T-helper 17 cell (primary cell): ENCODE measurements at places on chromosomes 5 and 9.

DNA sequence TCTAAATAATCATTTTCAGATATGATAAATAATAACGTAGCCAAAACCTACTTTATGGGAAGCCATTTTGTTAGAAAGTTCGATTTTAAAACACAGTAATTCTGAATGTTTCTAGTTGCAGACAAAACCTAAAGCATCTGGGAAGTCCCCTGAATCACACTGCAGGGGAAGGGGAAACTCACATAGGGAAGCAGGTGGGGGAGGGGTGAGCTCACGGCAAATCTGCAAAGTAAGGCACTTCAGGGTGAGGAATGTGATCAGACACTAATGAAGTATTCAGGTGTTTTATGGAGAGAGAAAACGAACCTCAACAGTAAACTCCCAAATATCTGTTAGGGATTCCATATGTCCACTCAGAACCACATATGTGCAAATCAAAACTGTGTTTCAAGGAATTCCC lies 70.7 kb downstream of the EPB41L4A start:
- no peak for DNase-seq

GRCh38 chr9:33472881-33473615 lies 676 bp downstream of the NOL6 start:
- DNase-seq, result no peak

GRCh38 chr5:4520559-4520958 lies 619.6 kb upstream of the ADAMTS16 start:
- DNase-seq, result no peak

- DNase-seq, result no peak
Observed at GRCh38 chr5:17192191-17192590, 25.2 kb upstream of the BASP1 start.

DNA sequence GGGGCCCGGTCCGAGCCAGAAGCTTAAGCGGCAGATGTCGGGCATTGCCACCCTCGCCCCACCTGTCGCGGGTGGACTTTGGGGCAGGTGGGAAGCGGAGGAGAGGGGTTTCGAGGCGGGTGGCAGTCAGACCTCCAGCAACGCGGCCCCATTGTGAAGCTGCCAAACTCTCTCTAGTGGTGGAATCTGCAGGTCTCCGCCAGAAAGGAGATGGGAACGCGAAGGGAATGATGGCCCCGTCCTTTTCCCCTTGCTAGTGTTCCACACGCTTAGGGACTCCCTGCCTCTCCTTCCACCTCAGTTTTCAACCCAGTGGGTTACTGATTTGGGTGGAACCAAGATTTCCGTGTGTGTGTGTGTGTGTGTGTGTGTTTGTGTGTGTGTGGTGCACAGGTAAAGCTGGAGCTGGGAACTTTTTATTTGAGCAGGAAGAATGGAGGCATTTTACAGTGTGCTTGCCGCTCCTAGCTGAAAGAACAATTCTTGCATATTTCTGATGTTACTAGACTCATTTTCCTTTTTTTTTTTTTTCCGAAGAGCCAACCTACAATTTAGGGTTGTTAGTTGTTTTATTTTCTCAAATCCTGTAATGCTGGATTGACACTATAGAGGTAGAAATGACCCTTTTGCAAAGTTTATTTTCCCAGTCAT lies 1.3 kb downstream of the MACIR start:
- DNase-seq, result no peak

- no peak for DNase-seq
Observed at GRCh38 chr9:20618361-20618802, 3.9 kb downstream of the MLLT3 start.

GRCh38 chr9:93304574-93305496 lies 120.9 kb downstream of the WNK2 start:
- DNase-seq, result no peak

DNA sequence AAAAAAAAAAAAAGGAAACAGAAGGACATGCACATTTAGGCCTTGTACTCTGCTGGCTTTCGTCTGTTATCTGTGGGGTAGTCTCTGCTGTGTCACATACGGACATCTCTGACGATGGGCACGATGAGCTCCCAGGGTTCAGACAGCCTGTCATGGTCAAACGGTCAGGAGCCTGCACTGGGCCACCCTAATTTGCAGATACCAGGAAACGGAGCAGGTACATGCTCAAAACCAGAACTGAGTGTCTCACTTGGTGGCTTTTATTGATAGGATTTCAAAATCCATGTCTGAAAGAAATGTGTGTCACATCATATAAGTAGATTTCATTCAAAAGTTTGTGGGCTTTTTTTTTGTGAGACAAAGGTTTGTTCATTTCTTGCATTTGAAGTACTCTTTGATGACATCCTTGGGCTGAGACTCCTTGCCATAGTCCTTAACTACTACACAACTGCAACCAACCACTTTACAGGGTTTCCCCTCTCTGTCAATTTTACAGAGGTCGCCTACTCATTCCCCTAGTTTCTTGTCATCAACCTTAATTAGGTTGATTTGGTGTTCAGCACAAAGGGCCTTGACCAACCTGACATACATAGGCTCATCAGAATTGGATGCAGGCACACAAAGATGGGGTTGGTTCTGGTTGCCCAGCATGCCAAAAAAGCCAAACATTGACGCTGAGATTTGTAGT lies 9.0 kb downstream of the CKMT2 start:
- DNase-seq, result no peak

DNA sequence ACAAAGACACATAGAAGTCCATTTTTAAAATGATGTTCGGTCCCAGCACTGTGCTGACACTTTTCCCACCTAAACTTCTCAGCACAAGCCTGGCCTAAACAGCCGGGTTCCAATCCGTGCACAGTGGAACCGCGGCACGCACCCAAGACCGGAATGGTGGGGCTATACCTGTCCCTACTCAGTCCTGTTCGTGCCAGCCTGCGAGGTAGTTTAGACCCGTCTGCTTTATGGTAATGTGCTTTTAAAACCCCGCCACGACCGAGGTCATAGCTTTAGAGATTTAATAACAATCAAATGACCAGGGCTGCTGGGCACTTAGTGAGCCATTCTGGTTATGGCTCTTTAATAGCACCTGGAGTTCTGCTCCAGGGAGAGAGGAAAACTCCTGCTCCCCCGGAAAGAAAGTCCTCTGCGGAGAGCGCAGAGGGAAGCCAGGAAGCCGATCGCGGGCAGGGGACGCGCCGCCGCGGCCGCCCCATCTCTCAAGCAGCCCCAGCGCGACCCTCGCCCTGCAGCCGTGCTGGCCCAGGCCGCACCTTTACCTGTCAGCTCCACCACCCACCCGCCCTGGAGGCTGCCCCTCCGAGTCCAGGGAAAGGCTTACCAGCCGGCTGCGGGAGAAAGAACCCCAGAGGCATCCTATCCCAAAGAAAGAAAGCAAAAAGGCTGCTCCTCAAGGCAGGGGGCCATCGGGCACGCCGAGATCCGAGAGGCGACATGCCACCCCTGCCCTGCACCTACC lies 511 bp downstream of the ARL15 start:
- DNase-seq, result peak; percentile 25

DNA sequence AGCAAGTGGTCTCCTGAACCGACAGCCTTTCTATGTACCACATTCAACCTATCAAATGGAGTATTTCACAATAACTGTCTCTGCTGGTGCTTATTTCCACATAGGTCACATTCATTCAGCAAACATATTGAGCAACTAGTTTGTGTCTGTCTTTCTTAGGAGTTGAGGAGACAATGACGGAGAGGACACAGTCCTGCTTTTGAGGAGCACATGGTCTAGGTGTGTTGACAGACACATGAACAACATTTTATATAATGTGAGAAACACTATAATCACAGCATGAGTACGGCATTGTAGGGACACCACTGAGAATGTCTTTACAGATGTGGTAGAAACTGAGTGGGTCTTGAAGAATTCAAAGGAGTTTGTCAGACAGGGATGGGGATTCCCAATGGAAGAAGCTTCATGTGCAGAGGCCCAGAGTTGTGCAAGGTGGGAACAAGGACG lies 28.5 kb downstream of the NFIL3 start:
- DNase-seq, result no peak

DNA sequence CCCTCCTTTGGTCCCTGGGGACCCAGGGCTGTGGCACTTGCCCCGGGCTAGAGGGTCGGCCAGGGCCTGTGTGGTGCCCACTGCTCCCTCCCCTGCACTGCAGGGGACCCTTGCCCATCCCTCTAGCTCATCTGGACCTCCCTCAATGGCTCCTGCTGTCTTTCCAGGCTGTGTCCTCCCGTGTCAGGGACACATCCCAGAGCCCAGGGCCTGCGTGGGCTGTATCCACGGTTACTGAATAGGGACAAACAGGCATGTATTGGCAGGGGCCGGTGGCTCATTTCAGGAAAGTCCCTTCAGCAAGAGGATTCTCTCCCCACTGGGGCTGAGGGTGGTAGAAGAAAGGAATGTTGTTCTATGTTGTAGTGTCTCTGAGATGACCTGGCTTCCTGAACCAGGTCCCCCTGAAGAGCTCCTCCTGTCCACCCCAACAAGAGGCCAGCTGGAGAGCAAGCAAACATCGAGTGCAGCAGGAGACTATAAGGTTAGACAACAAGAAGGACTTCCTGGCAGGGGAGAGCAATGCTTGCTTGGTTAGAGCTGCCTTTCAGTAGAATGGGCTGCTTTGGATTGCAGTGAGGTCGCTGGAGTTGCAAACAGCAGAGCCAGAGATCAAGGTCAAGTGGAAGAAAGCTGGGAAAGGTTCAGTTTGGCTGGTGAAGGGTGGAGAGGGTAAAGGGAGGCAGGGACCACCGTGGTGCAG lies 1.0 kb upstream of the CRB2 start:
- DNase-seq, result no peak

DNA sequence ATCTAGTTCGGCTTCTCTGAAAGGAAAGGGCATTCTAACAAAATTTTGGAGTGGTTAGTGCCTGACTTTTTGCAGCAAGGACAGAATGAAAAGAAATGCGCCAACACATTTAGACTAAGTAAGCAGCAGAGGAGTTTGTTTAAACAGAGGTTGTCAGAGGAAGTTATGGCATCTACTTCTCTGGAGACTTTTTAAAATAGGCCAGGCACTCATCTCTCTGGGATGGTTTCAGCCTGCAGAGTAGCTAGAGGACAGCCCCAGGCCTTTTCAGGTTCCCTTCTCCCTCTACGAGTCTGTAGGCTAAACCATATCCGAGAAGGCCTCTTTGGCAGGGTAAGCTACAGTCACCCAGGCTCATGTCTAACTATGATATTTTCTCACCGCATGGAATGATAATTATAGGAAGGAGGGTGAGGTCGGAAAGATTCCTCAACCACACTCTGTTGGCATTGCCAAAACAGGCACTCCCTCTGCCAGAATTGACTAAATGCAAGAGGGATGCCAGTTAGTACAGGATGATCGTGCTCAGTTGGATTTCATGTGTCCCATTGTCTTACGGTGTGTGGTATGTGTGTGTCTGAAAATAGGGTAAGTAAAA lies 1.4 kb upstream of the CTXN3 start:
- DNase-seq, result no peak

GRCh38 chr9:76637416-76637815 lies 126.8 kb upstream of the PCA3 start:
- no peak for DNase-seq

GRCh38 chr5:170907758-170908157 lies 45.9 kb downstream of the RANBP17 start:
- DNase-seq, result no peak

GRCh38 chr5:42811591-42812446 lies at the start of gene SELENOP:
Gene SELENOP, minus strand, starts transcription at chr5:42811892. Its CDS starts 3,539 bp downstream, at chr5:42808353.
- DNase-seq, result no peak

- DNase-seq, result no peak
Observed at GRCh38 chr9:125551781-125552180, 155.2 kb downstream of the MAPKAP1 start.

GRCh38 chr9:109245310-109245897 lies 75.5 kb downstream of the EPB41L4B start:
- DNase-seq, result no peak

DNA sequence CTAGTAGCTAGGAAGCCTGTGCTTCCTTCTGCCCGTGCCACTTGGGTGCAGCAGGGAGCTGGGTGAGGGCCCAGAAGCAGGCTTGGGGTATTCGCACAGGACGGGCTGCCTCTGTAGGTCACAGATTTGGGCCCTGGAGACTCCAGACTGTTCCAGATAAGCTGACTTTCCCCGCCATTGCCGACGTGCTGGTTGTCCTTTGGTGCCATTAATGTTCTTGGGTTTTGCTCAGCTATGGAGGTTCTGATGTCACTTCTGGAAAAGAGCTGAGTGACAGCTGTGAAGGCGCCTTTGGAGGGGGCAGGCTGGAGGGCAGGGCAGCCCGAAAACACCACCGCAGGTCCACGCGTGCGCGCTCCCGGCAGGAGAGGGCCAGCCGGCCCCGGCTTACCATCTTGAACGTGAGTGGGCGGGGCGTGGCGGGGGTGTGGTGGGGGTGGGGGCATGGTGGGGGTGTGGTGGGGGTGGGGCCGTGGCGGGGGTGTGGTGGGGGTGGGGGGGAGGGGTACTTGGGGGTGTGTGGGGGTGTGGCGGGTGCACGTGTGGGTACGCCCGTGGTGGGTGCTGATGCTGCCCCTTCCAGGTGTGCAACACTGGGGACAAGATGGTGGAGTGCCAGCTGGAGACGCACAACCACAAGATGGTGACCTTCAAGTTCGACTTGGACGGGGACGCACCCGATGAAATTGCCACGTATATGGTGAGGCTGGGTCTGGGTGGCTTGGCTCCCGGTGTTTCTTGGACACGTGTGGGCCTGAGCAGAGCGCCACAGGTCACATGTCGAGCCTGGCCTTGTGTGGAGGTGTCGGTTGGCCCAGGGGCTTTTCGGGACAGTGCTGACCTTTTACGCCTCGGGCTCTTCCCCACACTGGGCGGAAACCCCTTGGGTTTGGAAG lies 79.6 kb downstream of the WNK2 start:
- no peak for DNase-seq

DNA sequence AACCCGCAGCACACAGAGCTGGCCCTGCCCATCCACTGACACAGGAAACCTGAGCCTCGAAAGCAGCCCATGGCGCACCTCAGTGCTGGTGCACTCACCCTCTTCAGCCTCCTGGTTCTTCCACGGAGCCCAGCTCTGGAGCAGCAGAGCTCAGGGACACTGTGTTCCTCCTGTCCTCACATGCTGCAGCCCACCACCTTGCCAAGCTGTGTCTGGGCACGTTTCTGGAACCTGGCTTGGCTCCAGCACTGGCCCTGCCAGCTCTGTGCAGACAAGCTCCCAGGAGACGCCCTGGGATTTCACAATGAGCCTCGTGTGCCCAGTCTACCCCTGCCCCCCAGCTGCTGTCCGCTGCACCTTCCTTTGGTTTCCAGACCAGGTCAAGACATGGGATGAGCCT lies 119.5 kb downstream of the SYK start:
- DNase-seq, result no peak

GRCh38 chr9:137564134-137564533 lies 12.5 kb downstream of the MRPL41 start:
- no peak for DNase-seq

GRCh38 chr9:124256517-124257069 lies 1.2 kb upstream of the NEK6 start:
- no peak for DNase-seq

GRCh38 chr9:95189251-95190098 lies 128.0 kb downstream of the FANCC start:
- no peak for DNase-seq

DNA sequence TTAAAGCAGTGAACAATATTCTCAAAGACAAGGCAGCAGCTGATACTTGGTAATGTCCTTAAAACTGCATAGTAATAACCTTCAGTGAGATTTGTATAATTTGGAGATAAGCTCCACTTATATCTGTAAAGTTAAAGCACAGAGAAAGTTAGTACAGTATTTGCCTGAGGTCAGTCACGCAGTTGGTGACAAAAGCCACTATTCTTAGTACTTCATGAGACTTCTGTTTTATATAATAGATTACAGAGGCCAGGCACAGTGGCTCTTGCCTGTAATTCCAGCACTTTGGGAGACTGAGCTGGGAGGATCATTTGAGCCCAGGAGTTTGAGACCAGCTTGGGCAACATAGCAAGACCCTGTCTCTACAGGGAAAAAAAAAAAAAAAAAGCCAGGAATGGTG lies 266.4 kb upstream of the DMRT1 start:
- no peak for DNase-seq

- no peak for DNase-seq
Observed at GRCh38 chr9:75274781-75275180, 186.5 kb downstream of the OSTF1 start.
